Kidney epithelial cell (primary cell): ENCODE measurements at places on chromosomes 1 and 21.

DNA sequence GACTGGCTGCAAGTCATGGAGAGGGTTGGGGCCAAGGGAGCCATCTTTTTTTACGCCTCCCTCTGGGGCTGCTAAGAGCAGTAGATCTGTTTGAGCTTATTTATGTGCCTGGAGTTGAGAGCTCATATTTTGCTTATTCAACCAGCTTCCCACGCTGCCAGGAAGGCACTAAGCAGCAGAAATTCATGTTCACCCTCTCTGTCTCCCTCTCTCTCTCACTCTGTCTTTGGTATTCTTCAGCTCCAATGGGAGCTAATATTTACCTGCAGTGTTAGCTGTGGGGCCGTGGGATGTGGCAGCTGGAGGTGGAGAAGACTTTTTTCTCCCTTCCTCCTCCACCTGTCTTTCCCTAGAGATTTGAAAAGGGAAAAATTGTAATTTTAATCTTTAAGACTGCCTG, 26.8 kb upstream of the CACNA1E start:
- DNase-seq: no peak

DNA sequence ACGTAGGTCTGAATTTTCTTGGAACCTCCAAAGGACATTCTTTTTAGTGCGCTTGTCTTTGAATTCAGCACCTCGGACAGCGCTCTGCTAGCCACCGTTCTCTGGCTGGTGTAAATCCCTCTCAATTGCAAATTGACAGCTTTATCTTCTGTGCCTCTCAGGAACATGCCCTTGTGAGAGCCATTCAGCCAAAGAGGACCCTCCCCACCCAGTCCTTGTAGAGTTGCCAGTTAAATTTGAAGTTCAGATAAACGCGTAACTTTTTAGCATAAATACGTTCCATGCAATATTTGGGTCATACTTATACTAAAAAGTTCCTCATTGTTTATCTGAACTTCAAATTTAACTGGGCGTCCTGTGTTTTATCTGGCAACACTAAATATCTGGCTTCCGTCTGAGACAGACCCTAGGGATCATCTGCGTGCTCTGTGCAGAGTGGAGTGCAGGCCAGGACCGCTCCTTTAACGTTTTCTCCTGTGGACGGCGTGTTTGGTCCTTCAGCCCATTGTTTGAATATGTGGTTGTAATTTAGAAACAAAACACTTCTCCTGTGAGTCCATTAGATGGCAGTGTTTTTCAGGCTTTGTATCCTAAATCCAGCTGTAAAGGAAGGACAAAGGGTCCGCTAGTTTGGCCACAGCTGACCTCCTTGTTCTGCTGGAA, 7.0 kb downstream of the KCNAB2 start:
- DNase-seq: peak; percentile 25

DNA sequence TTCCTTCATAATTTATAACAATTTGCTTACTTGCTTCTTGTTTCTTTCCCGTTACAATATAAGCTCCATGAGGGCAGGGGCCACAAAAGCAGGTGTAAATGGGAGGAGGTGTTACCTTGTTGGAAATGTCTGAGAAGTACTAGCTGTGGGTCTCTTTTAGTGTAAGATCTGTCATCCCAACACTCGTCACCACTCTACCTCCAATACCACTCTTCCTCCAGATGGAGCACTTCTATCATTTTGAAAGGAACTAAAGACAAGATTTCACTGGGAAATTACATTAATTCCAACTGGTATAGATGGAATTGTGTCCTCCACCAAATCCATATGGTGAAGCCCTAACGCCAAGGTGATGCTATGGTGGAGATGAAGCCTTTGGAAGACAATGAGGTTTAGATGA, 53.0 kb upstream of the CPLANE2 start:
- DNase-seq: no peak

DNA sequence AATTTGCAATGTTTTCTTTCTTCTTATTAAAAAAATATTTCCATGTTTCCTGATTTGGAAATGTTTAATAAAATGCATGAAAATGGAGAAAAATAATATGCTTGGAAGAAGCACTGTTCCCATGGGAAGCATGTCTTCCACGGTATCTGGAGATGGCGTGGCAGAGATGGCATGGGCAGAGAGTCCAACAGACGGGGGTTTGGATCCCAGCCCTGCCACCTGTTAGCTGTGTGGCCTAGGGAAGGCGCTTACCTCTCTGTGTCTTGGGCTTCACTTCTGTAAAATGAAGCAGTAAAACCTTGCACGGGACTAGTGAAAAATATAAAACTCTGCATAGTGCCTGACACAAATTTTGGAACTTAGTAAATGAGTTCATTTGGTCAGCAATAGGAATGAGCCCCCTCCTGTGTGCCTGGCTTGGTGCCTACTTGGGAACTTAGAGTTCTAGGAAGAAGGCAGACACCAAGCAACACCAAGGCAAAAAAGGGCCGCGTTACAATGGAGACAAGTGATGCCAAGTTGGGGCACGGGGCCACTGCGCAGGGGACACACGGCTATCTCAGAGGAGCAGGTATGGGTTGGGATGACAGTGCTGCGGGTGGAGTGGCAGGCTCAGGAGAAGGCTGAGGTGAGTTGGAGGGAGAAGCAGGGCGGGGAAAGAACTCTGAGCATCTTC, 124.2 kb downstream of the KCNN3 start:
- no peak for DNase-seq

- no peak for DNase-seq
Measured at GRCh38 chr1:38208716-38209632, 162.4 kb upstream of the POU3F1 start.

DNA sequence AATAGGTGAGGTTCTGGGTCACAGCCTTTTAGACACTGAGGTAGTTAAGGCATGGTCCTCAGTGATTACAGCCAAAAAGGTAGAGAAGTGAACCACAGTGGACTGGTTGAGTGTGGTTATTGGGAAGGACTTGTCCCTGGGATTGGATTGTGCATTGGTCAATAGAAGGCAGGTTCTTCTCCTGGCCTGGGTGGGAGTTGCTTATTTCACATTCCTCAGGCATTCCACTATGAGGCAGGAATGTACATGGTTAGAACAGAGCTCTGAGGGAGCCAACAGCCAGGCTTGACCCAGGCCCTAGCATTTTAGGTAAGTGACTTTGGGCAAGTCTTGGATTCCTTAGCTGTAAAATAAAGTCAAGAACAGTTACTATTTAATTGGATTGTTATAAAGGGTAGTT, 97.9 kb upstream of the MARK1 start:
- peak; percentile 28 for DNase-seq

DNA sequence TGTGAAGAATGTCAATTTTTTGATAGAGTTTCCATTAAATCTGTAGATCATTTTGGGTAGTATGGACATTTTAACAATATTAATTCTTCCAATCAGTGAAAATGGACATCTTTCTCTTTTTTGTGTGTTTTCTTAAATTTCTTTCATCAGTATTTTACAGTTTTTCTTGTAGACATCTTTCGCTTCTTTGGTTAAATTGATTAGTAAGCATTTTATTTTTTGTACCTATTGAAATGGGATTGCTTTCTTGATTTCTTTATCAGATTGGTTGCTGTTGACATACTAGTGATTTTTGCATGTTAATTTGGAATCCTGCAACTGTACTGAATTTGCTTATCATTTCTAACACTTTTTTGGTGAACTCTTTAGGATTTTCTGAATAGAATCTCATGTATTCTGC, 683.2 kb upstream of the NCAM2 start:
- DNase-seq: no peak

GRCh38 chr21:45487161-45487806, 55.0 kb downstream of the SLC19A1 start:
- DNase-seq: no peak

DNA sequence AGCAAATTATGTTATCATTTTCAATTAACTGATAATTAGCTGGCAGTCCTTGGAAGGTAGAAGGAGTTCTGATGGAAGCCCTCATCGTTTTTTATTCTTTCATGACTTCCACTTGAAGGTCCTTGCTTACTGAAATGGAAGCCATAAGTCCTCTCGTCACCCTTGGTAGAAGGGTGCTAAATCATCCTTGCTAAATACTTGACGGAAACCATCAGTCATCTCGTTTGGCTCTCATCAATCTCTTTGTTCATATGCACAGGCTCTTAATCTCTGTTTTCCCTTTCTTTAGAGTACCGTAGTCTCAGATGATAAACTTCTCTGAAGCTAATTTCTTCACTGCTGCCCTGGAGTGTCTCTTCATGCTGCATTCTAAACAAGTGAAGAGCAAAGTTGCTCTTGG, 34.5 kb downstream of the UCK2 start:
- no peak for DNase-seq

- no peak for DNase-seq
Measured at GRCh38 chr1:94721240-94721639, 98.9 kb upstream of the SLC44A3 start.

GRCh38 chr1:248817065-248817464, 8.7 kb downstream of the SH3BP5L start:
- no peak for DNase-seq

DNA sequence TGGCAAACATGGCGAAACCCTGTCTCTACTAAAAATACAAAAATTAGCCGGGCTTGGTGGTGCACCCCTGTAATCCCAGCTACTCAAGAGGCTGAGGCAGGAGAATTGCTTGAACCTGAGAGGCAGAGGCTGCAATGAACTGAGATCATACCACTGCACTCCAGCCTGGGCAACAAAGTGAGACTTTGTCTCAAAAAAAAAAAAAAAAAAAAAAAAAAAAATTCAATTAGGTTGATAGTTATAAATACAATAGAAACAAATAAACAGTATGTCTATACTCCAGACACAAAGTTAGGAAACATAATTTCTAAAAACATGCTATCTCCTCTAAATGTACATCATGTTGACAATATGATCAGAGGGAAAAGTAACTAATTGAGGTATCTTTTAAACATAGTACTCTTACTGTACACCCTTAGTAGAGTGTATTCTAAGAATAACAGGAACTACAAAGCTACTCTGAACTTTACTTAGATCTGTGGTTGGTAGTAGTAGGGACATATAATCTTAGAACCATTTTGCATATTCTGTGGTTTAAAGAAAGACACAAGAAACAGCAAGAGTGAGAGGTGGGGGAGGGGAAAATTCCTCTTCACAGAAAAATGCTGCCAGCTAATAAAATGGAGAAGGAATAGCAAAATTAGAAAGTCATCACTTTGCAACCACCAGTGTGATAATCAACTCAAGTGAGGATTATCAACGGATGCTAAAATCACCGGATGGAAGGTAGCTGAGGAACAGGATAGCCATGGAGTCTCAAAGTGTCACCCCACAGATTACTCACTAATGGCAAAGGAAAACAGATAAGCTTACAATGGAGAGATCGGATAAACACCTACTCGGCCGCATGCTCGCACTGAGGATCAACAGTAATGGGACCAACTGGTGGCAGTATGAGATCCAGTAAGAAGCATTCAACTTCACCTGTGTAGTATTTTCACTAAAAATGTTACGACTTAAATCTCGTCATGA, 35.0 kb downstream of the MTOR start:
- no peak for DNase-seq

DNA sequence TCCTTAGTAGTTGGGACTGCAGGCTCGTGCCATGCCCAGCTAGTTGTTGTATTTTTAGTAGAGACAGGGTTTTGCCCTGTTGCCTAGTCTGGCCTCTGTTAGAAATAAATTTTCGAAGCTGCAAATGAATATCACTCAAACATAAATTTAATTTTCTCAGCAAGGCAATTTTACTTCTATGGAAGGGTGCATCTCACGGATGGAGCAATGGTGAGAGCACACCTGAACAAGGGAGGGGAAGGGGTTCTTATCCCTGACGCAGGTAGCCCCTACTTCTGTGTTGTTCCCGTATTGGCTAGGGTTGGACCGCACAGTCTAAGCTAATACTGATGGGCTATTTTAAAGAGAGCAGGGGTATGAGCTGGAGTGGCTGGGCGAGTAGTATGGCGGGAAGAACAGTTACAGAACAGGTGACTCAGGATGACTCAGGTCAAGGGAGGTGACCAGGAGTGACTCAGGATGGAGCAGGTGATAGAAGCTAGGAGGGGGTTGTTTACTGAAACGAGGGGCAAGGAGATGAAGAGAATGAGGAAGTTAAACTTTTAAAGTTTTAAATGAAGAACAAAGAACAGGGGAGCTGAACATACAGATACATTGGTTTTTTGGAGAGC, 7.5 kb downstream of the MDM4 start:
- no peak for DNase-seq
